T-cell (primary cell): ENCODE measurements at places on chromosomes 2 and 18. TPM values are rescaled to one million over a fixed set of nuclear protein-coding genes. Genes with fewer than 3 reads are reported as not detected.
A peak's percentile ranks its signal among the peaks of the same experiment; 100 is the strongest.

DNA sequence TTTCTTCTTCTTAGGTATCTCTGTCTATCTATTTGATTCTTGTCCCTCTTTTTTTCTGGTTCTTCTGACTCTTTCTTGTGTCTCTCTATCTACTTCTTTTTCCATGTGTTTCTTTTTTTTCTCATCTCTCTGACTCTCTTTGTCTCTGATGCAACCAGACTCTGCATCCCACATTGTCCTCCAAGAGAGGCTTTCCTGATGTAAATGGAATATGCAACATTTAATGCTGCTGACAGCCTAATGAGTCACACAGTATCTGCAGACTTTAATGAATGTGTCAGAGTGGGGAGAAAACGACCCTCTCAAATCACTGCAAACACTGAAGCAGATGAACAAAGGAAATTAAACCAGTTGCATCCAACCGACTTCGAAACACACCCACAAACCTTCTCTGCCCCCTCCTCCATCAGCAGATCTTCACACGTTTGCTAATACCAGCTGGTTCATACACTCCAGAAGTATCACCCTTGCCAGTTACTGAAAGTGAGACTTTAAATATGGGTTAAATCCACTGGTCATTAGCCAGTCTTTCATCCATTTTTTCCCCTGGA, 351.5 kb downstream of the TXNL1 start:
- no peaks in the 10 kb centered on the region for H3K4me1 ChIP-seq
- no peaks in the 10 kb centered on the region for H3K27me3 ChIP-seq
- no peaks in the 10 kb centered on the region for H3K36me3 ChIP-seq
- DNase-seq, result no peak
- H3K27ac ChIP-seq, result no peak overlapping the region

DNA sequence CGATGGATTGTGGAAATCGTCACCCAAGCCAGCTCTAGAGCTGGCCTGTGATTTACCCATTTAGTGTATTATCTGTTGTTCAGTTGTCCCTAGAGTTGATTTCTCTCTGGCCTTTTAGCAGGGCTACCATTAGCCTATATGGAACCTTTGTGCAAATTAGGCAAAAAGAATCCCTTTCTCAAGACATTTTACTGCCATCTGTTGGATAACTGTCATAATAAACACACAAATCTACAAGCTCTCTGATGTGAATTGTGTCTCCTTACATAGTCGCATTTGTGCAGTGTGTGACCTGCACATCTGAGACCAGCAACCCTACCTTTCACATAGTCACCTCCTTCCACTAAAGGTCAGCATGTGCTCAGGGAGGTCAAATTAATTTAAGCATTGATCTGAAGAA, 34.0 kb downstream of the LOXHD1 start:
- no peaks in the 10 kb centered on the region for H3K36me3 ChIP-seq
- no peak overlapping the region for H3K4me3 ChIP-seq
- no peak overlapping the region for H3K27ac ChIP-seq
- H3K4me1 ChIP-seq, result peaks cover 4% of the 10 kb centered on the region
- no peaks in the 10 kb centered on the region for H3K27me3 ChIP-seq

GRCh38 chr2:31433541-31433940, 19.0 kb upstream of the XDH start:
- H3K27me3 ChIP-seq, result peaks cover 8% of the 10 kb centered on the region
- DNase-seq, result no peak
- H3K36me3 ChIP-seq, result no peaks in the 10 kb centered on the region
- H3K4me1 ChIP-seq, result peaks cover 16% of the 10 kb centered on the region

- no peaks in the 10 kb centered on the region for H3K4me1 ChIP-seq
- H3K27me3 ChIP-seq, result peaks cover 22% of the 10 kb centered on the region
- peak overlapping the region; percentile 52 for H3K27ac ChIP-seq
These were observed 22.3 kb upstream of the RHOB start for GRCh38 chr2:20424300-20425290.

Gene PDCD1
- total RNA-seq, result 4.0 TPM

Gene KCNF1
- total RNA-seq, result not detected
